ENCODE measurements at places on chromosomes 7 and 10. TPM values are rescaled to one million over a fixed set of nuclear protein-coding genes. Genes with fewer than 3 reads are reported as not detected.

Gene HMX3
- 0.21 TPM for total RNA-seq

Gene SFTPA1
- 0.11 TPM for total RNA-seq

Gene EIF5AL1
- not detected for total RNA-seq

- peak; percentile 43 for ATAC-seq
These were observed 135.2 kb downstream of the CUX1 start for GRCh38 chr7:101952355-101953247.

GRCh38 chr7:132789281-132789680, 213.0 kb upstream of the PLXNA4 start:
- ATAC-seq: no peak

DNA sequence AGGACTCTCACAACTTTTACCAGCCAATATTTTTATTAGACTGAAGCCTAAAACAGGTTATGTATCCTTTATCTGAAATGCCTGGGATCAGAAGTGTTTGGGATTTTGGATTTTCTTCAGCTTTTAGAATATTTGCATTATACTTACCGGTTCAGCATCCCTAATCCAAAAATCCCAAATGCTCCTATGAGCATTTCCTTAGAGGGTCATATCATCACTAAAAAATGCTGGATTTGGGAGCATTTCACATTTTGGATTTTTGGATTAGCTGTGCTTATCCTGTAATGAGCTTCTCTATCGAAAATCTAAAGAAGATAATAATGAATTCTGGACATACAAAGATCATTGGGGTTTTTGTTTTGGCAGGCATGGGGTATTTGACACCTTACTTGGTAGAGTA, 53.0 kb downstream of the RALA start:
- ATAC-seq: no peak

- no peak for ATAC-seq
These were observed 73.8 kb downstream of the RBM20 start for GRCh38 chr10:110717781-110718589.

DNA sequence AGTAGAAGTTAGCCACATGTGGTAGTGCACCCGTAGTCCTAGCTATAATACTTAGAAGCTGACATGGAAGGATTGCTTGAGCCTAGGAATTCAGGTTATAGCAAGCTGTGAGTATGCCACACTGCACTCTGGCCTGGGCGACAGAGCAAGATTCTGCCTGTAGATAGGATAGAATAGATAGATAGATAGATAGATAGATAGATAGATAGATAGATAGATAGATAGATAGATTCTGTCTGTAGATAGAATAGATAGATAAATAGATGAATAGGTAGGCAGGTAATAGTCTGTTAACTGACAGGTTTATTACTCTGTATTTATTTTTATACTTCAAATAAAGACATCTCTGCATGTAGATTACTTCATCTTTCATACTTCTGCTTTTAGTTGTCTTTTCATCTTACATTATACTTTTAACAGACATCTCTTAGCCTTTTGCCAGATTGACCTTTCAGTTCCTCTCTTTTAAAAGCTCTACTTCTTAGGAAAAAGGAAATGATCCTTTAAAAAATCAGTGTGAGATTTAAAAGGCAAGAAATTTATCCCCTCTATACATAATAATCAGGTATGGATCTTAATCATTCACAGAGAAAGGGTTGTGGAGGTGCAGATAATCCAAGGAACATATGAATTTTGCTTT, 31.8 kb downstream of the CCAR1 start:
- ATAC-seq: no peak

- ATAC-seq: no peak
These were observed 105.2 kb downstream of the VWC2 start for GRCh38 chr7:49878627-49879026.

DNA sequence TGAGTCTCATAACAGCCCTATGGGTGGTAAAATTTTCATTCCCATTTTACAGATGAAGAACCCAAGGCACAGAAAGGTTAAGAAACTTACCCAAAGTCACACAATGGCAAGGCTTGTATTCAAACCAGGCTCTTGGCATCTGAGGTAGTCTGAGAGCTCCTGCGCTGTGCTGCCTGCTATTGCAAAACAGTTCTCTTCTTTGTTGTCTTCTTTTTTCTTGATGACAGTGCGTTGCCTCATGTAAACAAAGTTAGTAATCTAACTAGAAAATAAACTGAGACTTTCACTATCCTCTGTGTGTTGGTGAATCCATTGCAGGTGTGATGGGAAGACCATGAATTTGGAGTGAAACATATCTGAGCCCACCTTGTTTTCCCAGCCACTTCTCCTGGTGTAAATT, 240.8 kb downstream of the PTEN start:
- no peak for ATAC-seq

All from activated T-helper 17 cell treated with anti-CD3 and anti-CD28 coated beads, Interleukin-2, amount 50 U/mL, for 72 hours (primary cell).